ENCODE measurements at places on chromosomes 4 and X.

DNA sequence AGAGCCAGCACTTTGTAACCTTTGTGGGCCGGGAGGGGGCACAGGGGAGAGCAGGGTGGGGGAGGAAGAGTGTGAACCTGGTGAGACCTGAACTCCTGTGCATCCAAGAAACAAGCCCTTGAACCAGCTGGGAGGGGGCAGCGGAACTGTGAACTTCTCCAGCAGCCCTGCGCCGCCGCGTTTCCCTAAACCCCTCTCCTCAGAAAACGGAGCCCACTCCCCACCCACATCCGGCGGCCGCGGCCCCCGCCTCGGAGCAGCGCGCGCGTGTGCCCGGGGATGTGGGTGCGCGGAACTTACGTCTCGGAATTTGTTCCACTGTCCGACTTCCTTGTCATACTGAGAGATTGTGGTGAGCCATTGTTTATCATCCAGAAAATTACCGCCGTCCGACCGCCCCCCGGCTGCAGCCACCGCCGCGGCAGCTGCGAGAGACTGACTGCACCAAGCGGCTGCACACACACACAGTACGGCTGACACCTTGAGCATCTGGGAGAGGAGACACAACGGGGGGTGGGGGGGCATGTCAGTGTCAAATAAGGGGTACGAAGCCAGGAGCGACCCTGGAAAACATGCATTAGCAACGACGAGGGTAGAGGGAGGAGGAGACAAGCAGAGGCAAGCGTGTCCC lies 494 bp downstream of the SPOCK3 start:
- DNase-seq = no peak

GRCh38 chr4:71665358-71665757 lies 118.5 kb downstream of the GC start:
- DNase-seq = no peak

DNA sequence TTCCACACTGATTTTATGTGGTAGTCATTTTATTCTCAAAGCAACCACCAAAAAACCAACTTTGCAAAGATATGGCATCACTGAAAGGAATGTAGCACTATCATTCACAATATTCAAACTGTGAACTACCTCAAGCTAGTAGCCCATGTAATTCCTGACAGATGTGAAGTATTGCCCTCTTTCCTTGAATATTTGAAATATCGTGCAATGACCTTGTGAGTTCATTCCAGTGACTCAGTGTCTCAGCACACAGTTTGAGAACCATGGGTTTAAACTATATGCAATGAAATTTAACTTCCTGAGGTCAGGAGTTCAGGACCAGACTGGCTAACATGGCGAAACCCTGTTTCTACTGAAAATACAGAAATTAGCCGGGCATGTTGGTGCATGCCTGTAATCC lies 20.9 kb upstream of the IQCM start:
- no peak for DNase-seq

- DNase-seq = peak; percentile 53
These were observed 49.4 kb downstream of the RTL9 start for GRCh38 chrX:110407910-110408545.

- DNase-seq = no peak
These were observed 555.0 kb downstream of the MID1IP1 start for GRCh38 chrX:39356119-39356807.
